ENCODE measurements at places on chromosomes 12 and 14.

- DNase-seq: no peak
Measured at GRCh38 chr14:21120686-21121085, 19.8 kb downstream of the TMEM253 start.

DNA sequence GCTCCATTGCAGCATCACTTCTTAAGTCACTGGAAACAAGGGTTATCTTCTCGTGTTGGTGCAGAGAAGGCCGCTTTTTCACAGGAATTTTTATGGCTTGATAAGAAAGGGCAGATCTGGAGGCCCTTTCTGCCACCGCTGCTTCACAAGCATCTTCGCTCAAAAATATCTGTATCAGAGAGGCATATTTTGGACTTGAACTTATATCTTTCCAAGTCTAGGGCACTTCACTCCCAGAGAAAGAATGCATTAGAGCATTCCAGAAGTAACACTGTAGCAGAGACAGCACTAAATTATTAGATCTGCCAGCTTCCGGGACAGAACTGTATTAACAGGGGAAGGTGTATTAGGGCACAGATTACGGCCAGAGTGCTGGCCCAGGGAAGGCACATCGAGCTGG lies 151.7 kb upstream of the AMIGO2 start:
- no peak for DNase-seq

DNA sequence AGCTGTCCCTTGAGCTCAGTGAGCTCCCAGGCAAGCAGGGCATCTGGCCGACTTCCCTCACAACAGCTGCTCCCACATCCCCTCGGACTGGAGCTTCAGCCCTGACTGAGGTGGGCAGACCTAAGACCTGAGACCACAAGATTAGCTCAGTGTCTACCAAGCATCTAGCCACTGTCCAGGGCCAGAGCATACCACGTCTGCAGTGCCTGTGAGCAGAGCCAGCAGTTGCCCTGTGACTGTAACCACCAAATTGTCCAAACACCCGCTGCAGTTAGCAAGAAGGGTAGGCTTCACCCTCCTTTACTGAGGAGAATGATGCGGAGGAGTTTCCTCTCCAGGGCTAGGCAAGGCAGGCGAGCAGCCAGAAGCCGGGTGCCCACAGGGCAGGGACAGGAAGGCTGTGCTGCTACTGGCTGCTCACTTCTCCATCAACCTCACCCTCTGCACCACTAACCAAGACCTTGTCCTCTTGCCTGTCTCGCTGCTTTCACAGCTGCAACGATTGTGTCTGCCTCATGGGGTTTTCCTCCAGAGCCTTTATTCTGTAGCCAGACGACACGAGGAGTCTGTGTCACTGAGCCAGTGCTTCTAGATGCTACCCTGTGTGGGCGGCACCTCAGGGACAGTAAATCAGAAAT lies 53.9 kb downstream of the ANAPC7 start:
- no peak for DNase-seq

GRCh38 chr12:12439636-12440035 lies 82.8 kb downstream of the BORCS5 start:
- DNase-seq: no peak

- DNase-seq: no peak
Measured at GRCh38 chr12:13198876-13199275, 2.4 kb downstream of the EMP1 start.

DNA sequence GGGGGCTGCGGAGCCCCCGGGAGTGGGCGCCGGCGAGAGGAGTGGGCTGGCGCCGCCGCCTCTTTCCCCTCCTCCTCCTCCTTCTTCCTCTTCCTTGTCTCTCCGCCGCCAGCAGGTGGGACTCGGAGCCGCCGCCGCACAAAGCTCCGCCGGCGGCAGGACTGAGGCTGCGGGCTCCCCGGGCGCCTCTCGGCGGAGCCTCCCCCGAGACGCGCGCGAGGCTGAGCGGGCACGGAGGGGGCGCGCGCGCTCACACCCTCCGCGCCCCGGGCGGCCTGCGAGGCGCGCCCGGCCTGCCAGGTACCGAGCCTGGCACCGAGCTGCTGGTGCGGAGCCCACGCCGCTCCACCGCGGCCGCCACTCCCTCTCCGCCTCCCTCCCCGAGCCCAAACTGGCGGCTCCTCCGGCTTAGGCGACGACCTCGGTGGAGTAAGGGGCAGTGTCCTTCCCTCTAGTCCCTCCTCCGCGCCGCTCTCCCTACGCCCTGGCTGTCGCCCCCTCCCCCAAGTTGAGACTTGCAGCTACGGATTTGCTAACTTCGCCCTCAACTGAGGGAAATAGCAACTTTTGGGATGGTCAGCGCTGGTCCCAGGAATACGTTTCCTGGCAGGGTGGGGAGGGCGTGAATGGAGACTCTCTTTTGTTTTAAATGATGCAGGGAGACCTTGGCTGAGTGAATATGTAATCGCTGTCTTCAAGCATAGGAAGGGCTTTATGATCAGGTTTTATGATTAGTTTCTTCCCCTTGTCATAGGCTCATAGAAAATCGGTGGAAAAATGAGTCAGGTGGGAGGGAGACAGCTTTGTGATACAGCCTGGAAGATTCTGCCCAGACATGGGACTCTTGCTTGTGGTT lies 199.5 kb upstream of the CAND1 start:
- DNase-seq: no peak

- no peak for DNase-seq
Measured at GRCh38 chr14:55136885-55137786, 8.1 kb downstream of the LGALS3 start.

GRCh38 chr14:36510078-36510799 lies 9.8 kb downstream of the NKX2-1 start:
- no peak for DNase-seq
